CD4-positive, alpha-beta T cell treated with Interleukin-17A for 4 hours (primary cell): ENCODE measurements at places on chromosomes 7 and 10.
A peak's percentile ranks its signal among the peaks of the same experiment; 100 is the strongest.

DNA sequence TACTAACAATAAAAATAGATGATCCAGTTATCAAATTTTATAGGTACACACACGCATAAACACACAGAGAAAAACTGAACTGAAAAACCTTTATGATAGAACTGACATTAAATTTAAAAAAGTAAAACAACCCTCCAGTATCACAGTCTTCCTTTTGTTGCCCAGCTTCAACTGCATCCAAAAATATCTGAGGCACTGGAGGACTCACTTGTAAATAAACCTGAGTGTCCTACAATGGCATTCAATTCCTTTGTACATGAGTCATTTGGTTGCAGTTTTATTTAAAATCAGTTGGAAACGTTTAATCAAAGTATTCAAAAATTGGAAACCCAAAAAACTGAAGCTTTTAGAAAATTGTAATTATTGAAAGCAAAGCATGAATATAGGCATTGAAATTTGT, 265.2 kb upstream of the CSTF2T start:
- no peak for DNase-seq

GRCh38 chr7:1862560-1862959, 192.5 kb downstream of the ELFN1 start:
- no peak for DNase-seq

GRCh38 chr7:94394437-94395140, at the start of gene COL1A2:
Gene COL1A2 (plus strand): TSS chr7:94394895. CDS start chr7:94395032, 137 bp downstream.
- no peak for DNase-seq

GRCh38 chr7:96740130-96740529, 30.5 kb upstream of the SEM1 start:
- DNase-seq, result no peak

- peak; percentile 42 for DNase-seq
Measured at GRCh38 chr10:124612611-124613498, 131.3 kb downstream of the FAM53B start.

- no peak for DNase-seq
Measured at GRCh38 chr10:80158598-80159127, 26.1 kb downstream of the PLAC9 start.

GRCh38 chr10:100293066-100293465, 6.6 kb upstream of the BLOC1S2 start:
- no peak for DNase-seq

GRCh38 chr10:124647421-124648130, 96.6 kb downstream of the FAM53B start:
- peak; percentile 85 for DNase-seq
